ENCODE measurements at places on chromosomes 12 and 14.

GRCh38 chr12:80161612-80162011 is 62.3 kb downstream of the OTOGL start:
- DNase-seq, result no peak

DNA sequence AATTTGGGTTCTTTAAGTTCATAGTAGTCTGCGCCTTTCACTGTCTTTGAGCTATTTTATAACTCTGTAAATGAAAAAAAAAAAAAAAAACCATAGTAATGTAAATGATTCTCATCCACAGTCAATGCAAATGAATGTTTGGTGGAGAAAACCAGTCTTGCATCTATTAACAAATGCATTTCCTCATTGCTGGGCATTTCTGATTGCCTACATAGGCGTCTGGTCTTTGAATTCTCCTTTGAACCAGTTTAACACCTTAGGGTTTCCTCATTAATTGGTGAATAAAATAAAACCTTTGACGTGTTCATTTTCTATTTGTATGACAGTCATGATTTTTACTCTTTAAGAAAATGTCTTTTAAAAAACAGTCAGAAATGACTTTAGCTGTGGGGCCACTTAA is 114.8 kb downstream of the C12orf75 start:
- no peak for DNase-seq

DNA sequence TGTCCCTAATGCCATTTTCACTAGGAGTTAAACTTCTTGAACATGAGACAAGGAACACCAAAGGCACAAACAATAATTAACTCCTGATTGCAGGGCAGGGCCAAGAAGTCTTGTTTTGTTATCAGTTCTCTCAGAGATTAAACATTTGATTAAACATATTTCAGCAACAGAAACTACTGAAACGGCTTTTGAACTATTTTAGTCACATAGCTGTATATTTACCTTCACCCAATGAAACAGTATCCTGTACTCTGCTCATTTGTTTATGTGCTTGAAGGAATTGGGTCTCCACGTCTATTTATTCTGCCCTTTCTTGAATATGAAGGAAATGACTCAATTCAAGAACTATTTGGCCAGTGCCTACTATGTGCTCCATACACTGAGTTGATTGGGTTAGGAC is 51.3 kb upstream of the PTCSC3 start:
- no peak for DNase-seq

- no peak for DNase-seq
Observed at GRCh38 chr14:68937471-68938270, 41.4 kb downstream of the ACTN1 start.

GRCh38 chr14:102323102-102323501 is 3.6 kb downstream of the ZNF839 start:
- DNase-seq, result peak; percentile 43

DNA sequence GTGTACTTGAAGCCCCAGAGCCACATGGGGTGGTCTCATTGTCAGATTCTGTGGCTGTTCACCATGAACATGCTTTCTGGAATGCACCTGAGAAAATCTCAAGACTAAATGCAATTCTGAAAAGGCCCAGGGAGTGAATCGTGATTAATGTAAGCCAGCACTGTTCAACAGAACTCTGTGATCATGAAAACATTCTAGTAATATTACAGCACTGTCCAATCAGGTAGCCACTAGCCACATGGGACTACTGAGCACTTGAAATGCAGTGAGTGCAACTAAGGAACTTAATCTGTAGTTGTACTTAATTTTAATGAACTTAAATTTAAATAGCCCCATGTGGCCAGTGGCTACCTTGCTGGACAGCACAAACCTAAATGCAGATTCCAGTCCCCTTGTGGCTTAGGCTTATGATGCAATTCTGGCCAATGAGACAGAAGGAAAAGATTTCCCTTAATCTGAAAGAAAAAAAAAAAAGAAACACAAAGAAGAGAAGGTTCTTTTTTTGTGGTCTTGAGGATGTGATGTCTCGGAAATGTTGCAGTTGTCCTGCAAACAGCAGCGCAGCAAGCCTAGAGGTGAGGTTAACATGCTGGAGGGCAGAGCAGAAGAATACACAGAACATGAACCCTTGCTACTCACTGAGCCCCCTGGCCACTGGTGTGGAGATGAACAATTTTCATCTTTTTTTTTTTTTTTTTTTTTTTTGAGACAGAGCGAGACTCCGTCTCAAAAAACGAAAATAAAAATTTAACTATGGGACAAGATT is 48.2 kb downstream of the SPPL3 start:
- no peak for DNase-seq

GRCh38 chr14:23361320-23361719 is 3.7 kb downstream of the EFS start:
- no peak for DNase-seq

- no peak for DNase-seq
Observed at GRCh38 chr12:111469401-111469800, 63.7 kb downstream of the SH2B3 start.

GRCh38 chr12:107311682-107312081 is 218.3 kb upstream of the CRY1 start:
- no peak for DNase-seq

GRCh38 chr14:106850913-106851825 is 1324.8 kb downstream of the TMEM121 start:
- DNase-seq, result no peak

GRCh38 chr12:109946505-109946904 is 46.4 kb downstream of the TCHP start:
- DNase-seq, result no peak

DNA sequence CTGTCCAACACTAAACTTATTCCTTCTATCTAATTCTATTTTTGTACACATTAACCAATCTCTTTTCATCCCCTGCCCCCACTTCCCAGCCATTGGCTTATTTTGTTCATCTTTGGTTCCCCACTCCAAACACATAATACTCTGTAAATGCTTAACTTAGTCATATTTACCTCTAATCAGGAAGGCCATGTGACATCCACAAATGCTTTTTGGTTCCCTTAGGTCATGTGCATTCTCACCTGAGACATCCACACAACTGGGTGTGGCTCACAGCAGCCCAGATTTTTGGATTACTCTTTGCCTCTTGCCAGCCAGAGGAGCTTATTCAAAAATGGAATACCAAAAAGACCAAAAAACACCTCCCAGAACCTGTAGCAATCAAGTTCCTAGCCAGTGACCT is 28.4 kb downstream of the ARL1 start:
- DNase-seq, result no peak

All from CD4-positive, alpha-beta T cell treated with Interleukin-10 for 1 hour (primary cell).